ENCODE measurements at places on chromosomes 3 and 15.

GRCh38 chr15:68301301-68301700, 23.8 kb downstream of the FEM1B start:
- no peak for DNase-seq
- H3K4me3 ChIP-seq, result no peak overlapping the region
- no peaks in the 10 kb centered on the region for H3K36me3 ChIP-seq

- no peak overlapping the region for H3K27ac ChIP-seq
- no peaks in the 10 kb centered on the region for H3K27me3 ChIP-seq
- no peak overlapping the region for H3K4me3 ChIP-seq
- DNase-seq, result no peak
- peaks cover 40% of the 10 kb centered on the region for H3K4me1 ChIP-seq
Measured at GRCh38 chr15:56207711-56208110, 36.0 kb downstream of the RFX7 start.

GRCh38 chr3:160796089-160796812, 40.2 kb downstream of the PPM1L start:
- no peaks in the 10 kb centered on the region for H3K27me3 ChIP-seq
- H3K4me3 ChIP-seq, result no peak overlapping the region
- DNase-seq, result no peak
- H3K36me3 ChIP-seq, result no peaks in the 10 kb centered on the region

DNA sequence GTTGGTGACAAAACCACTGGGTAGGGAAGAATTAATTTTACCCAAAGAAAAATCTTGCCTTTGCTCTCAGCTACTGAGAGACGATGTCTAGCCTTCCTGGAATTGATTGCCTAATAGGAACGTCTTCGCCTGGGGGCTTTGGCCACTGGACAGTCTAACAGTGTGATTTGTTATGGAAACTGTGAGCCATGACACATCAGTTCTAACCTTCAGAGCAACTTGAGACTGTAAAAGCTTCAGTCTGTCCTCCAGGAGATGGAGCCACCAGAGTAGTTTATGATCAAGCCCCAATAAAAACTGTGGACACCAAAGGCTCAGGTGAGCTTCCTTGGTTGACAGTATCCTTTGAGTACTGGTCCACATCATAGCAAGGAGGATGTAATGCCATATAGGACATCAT, 235.8 kb upstream of the TMCO5A start:
- H3K4me3 ChIP-seq, result no peak overlapping the region
- H3K27me3 ChIP-seq, result no peaks in the 10 kb centered on the region
- H3K36me3 ChIP-seq, result no peaks in the 10 kb centered on the region
- no peak for DNase-seq
- H3K27ac ChIP-seq, result no peak overlapping the region

GRCh38 chr3:170585008-170585936, 603 bp downstream of the SLC7A14 start:
- H3K4me3 ChIP-seq, result no peak overlapping the region
- DNase-seq, result no peak
- H3K27ac ChIP-seq, result no peak overlapping the region
- no peaks in the 10 kb centered on the region for H3K36me3 ChIP-seq
- peaks cover 15% of the 10 kb centered on the region for H3K4me1 ChIP-seq

- H3K27ac ChIP-seq, result peak overlapping the region; percentile 20
- no peak overlapping the region for H3K4me3 ChIP-seq
- H3K4me1 ChIP-seq, result peaks cover 24% of the 10 kb centered on the region
- no peaks in the 10 kb centered on the region for H3K36me3 ChIP-seq
Measured at GRCh38 chr15:63482874-63483323, 21.5 kb upstream of the USP3 start.

GRCh38 chr3:14462738-14463137, 60.3 kb downstream of the SLC6A6 start:
- H3K4me1 ChIP-seq, result peaks cover 26% of the 10 kb centered on the region
- no peaks in the 10 kb centered on the region for H3K36me3 ChIP-seq
- H3K27ac ChIP-seq, result no peak overlapping the region
- no peak for DNase-seq

DNA sequence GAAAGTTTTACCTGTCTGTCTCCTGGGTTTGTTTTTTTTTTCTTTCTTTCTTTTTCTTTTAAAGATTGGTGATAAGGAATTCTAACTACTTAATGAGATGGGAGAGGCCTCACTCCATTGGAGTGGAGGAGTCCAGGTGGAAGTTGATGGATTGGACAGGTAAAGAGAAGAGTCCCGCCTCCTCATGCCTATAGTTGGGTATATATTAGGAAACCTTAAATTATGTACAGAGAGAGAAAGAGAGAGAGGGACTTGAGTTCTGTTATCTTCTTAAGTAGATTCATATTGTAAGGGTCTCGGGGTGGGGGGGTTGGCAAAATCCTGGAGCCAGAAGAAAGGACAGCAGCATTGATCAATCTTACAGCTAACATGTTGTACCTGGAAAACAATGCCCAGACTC, 158.2 kb downstream of the TP63 start:
- no peaks in the 10 kb centered on the region for H3K27me3 ChIP-seq
- H3K36me3 ChIP-seq, result no peaks in the 10 kb centered on the region
- peak overlapping the region; percentile 84 for H3K27ac ChIP-seq
- DNase-seq, result no peak

Measured in esophagus squamous epithelium (tissue), 5 donors.